ENCODE measurements at places on chromosomes 16 and 17.
A peak's percentile ranks its signal among the peaks of the same experiment; 100 is the strongest.

DNA sequence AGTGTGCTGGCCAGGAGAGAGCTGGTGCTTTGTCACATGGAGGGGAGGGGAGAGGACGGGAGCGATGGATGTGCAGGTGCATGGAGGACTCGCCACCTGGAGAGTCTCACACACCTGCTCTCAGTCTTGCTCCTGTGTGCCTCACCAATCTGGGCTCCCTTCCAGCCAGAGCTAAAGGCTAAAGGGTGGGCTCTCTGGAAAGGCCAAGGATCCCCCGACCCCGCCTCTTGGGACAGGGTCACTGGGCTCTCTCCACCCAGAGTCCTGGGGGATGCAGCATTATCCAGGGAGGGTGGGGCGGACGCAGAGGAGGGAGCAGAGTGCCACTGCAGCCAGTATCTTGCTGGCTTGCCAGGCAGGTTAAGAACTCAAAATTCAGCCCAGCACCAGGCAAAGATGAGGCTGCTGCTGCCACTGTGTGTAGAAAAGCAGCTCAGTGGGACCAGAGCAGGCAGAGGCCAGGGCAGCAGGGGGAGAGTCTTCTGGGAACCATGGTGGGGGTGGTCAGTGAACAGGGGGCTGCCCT lies 5.4 kb upstream of the STAT5B start:
- DNase-seq: no peak

DNA sequence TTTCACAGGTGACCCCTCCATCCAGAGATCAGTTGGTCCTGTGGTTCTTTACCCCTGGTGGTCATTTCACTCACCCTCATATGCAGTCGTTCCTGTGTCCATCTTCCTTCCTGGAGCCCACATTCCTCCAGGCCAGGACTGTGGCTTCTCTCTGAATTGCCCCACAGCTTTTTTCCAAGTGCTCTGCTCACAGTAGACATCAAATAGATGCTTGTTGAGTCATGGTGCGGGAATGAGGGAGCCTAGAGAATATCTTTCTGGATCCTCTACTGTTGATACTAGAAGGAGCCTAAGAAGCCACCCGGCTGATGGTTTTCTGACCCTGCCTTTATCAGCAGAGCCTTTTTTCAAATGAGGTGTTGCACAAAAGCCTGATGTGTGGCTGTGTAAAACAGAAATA lies 10.4 kb downstream of the USB1 start:
- no peak for DNase-seq

GRCh38 chr16:56263711-56264608 lies 72.7 kb downstream of the GNAO1 start:
- no peak for DNase-seq

DNA sequence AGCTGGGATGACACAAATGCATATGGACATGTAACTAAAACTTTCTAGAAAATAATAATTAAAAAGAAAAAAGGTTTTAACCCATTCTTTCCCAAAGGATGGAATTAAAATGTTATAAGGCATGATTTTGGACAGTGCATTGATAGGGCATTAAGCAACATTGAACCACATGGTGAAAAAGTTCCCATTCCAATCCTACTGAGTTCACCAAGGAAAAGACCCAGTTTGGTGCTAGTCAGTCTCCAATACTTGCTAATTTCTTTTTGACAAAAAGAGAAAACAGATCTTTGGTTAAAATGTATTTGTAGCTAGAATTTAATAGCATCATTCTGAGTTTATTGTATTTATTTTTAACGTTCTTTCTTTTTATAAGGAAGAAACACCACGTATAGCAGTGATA lies 28.1 kb downstream of the EMP2 start:
- DNase-seq: no peak

- no peak for DNase-seq
Measured at GRCh38 chr17:4559966-4560365, 411 bp downstream of the GGT6 start.

- DNase-seq: peak; percentile 80
Measured at GRCh38 chr17:82236142-82236971, 7.5 kb downstream of the SLC16A3 start.

DNA sequence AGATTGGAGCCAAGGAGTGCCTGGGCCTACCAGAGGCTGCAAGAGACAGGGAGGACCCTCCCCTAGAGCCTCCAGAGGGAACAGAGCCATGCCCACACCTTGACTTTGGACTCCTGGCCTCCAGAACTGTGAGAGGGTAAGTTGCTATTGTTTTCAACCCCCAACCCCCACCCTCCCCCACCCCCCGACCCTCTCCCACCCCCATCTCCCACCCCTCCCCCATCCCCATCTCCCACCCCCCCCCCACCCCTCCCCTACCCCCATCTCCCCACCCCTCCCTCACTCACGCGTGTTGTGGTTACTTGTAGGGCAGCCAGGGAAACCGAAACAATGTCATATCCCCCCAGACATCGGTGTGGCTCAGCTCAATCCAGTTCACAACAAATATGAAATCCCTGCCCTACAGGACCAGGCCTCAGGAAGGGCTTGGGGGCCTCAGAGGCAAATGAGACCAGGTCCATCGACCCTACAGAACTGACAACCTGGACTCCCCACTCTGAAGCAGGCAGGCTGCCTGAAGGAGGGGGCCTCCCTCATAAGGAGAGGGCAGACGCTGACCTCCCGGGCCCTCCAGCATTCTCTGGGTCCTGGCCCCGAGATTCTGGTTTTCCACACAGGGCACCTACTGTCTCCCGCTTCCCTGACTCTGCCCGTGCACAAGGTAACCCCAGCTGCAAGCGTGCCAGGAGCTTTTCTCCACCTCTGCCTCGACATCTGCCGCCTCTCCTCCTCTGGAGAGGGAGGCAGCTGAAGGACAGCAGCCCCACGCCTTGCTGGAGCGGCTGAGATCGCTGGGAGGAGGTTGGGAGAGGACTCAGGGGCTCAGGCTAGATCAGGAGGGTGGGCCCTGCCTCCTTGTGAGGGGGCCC lies 3.0 kb upstream of the ZCCHC14 start:
- DNase-seq: no peak

DNA sequence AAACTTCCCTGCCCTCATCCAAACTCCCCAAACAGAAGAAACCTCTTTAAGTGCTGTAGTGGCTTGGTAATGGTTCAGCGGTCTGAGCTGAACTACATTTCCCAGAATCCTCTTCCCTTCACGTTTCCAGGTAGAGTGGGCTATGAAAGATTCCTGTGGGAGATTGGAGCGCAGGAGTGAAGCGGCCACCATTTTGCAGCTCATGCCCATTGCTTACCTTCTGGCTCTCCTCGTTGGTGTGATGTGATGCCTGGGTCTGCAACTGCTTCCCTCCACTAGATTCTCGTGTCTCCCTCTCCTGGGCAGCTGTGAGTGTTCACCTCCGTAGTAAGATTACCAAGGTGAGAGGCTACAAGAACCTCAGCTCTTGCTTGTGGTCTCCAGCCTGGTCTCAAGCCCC lies 82.1 kb downstream of the GPR139 start:
- DNase-seq: no peak

DNA sequence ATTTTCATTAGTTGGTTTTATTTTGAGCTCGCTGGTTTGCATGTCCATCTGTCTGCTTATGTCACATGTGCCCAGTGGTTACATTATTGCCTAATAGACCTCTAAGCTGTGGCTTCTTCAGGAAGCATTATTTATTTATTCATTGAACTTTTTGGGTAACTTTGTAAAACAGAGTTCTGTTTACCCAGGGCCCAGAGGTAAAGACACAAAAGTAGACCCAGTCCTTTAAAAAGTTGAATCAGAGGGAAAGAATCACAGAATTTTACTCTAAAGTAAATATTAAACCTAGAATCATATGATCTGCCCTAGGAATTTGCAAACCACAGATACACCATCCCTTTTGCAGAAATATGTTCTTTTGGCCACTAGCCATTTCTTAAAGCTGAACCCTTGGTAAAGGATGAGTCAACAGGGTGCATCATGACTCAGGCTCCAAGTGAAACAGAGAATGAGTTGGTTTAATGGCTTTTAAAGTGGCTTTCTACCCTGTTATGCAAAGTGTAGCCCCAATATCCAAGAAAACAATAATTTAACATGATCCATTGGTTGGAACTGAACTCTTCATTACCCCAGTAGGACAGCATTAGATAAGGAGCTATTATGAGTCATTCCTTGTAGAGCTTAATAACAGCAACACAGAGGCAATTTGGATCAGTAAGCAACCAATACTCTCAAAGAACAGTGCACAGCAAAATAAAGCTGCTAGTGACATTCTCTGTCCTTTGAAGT lies 236.3 kb downstream of the KCNJ2 start:
- DNase-seq: peak; percentile 71

DNA sequence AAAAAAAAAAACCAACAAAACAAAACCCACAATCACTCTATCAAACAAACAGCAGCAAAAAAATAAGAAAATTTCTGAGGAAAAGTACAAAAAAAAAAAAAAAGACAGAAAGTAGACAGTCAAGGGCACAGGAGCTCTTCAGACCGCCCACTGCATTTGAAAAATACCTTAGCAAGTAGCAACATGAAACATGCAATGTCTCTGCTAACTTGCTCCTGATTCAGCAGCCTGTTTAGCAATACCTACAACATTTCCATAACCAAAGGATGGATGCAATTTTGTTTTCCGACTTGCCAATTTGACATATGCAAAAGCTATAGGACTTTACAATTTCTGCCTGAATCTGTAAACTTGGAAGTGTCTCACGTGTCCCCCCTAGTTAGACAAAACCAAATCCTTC lies 57.4 kb downstream of the SYNRG start:
- DNase-seq: no peak

DNA sequence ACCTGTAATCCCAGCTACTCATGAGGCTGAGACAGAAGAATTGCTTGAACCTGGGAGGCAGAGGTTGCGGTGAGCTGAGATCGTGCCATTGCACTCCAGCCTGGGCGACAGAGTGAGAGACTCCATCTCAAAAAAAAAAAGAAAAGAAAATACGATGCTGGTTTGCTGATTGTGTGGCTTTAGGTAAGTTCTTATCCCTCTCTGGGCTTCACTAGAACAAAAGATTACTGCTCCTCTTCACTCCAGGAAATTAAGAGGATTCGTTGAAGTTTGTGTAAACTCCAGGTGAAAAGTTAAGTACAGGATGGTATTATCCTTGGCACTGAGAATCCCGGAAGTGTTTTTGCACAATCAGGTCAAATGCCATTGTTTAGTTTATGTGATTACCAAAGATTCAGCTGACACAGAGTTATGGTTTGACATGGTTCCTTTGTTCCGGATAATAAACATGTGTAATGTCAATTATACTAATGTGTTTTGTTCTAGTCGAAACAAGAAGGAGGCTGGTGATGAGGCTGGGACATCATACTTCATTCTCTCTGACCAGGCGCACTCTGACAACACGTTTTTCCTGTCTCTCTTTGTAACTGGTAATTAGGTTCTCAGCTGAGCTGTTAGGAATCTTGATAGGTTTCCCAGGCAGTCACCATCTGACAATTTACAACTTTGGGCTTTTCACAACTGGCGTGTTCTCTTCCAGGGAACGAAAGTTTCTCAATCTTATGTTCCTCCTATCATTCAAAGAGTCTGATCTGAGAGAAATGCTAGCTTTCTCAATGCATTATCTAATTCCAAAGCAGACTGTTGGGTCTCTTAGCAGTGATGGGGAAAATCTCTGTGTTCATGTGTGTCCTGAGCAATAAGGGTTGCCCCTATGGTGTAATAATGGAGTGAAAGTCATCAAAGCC lies 10.8 kb upstream of the TAOK1 start:
- no peak for DNase-seq

DNA sequence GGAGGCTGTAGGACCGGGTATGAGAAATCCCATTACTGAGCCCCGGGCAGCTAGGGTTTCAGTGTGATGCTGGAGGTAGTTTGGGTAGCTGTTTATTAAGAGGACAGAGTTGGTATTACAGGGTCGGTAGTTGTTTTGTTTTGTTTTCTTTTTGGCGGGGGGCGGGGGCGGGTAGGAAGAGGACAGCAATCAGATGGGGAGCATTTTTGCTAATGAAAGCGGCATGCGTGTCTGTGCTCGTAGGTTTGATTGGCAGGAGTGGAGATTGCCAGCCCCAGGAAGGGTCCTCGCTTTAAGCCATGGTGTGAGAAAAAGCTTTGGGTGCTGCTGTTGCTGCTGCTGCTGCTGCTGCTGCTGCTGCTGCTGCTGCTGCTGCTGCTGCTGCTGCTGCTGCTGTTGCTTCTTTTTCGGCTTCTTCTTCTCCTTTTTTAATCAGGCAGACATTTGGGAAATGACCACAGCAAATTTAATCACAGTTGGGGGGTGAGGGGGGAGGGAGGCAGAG lies 498.5 kb upstream of the ZFHX3 start:
- no peak for DNase-seq

DNA sequence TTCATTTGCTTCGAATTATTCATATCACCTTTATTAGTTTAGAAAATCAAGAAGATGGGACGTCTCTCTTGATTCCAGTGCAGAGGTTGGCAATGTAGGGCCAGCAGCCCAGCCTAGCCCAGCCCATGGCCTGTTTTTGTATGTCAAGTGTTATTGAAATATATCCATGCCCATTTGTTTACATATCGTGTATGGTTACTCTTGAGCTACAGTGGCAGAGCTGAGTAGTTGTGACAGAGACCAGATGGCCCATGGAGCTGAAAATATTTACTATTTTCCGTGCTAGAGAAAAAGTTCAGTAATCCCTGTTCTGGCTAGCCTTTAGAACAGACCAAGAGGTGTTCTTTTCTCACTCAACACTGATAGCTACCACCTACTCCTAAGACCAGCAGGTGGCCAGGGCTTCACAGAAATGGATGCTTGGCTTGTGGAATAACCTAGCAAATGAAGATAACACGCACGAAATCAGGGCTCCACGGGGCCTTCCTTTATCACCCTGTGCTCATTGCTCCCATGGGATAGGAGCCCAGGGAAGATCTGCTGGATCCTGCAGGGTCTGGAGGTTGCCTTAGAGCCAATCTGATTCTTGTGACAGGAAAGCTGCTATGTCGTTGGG lies 123.2 kb upstream of the ANKFN1 start:
- DNase-seq: no peak

- DNase-seq: no peak
Measured at GRCh38 chr16:8776129-8776584, 21.3 kb downstream of the TMEM186 start.

DNA sequence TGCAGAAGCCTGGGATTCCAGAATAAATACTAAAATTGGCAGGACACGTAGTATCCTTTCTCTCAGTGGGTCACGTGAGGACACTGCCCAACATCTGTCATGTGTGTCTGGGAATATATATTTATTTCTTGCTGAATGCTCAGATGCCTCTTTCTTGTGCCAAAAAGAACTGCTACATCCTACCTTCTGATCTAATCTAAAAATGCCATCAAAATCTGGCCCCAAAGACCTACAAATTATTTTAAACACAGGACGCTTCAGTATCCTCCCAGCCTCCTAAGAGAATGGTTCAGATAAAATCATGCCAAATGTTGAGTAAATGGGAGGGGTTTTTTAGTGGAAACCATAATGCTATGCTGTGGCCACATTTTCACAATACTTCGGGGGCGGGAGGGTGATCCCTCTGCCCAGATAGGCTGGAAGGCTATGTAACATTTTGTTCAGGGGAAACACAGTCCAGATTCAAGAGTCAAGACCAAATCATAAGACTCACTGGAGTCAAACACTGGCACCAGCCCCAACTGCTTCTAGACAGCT lies 22.9 kb upstream of the CORO6 start:
- no peak for DNase-seq

GRCh38 chr17:60652454-60653247 lies 25.0 kb upstream of the BCAS3 start:
- no peak for DNase-seq

GRCh38 chr16:12530302-12530701 lies 273.4 kb downstream of the CPPED1 start:
- DNase-seq: no peak

GRCh38 chr16:52652033-52652432 lies 105.1 kb upstream of the TOX3 start:
- no peak for DNase-seq

Measured in A549 (cell line).